T-helper 2 cell treated with Interferon-gamma antibody and Interleukin-4, amounts not matched to agents 5 μg/mL and 100 μg/mL, for 36 hours (primary cell): ENCODE measurements at places on chromosomes 13 and 19.

DNA sequence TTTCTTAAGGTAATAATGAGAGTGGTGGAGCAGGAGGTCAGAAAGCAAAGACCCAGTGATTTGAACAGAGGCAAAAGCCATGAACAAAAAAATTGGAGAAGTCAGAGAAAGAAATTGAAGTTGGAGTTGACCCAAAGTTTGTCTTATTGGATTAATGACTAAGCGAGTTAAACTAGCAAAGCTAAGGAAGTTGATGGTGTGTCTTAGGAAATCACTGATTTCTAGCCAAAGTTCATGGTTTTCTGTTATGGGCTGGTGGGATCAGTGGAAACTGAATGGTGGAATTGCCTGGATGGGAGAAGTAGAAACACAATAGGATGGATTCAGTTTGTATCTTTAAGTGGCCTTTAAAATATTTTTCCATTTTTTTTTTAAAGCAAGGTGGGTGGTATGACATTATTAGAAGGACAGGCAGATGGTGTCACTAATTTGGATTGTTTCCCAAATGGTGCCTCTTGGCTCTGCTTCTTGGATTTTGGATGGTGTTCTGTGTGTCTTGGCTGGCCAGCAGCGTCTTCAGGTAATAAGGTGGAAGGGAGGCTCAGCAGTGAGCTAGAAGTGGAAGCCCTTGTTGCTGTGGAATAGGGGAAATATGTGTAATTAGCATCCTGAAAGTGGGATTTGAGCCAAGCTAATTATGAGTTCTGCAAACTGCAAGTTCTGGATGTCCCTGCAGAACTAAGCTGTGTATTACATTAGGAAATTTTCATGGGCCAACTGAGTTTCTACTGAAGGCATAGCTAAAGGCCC, 302.9 kb downstream of the LMO7 start:
- H3K27ac ChIP-seq: no peak overlapping the region
- DNase-seq: no peak
- H3K27me3 ChIP-seq: no peaks in the 10 kb centered on the region
- H3K4me1 ChIP-seq: no peaks in the 10 kb centered on the region
- no peaks in the 10 kb centered on the region for H3K36me3 ChIP-seq
- no peak overlapping the region for H3K4me3 ChIP-seq

GRCh38 chr19:44540736-44541135, 11.3 kb upstream of the CEACAM20 start:
- H3K4me3 ChIP-seq: no peak overlapping the region
- H3K27ac ChIP-seq: no peak overlapping the region
- no peaks in the 10 kb centered on the region for H3K4me1 ChIP-seq
- no peaks in the 10 kb centered on the region for H3K36me3 ChIP-seq

DNA sequence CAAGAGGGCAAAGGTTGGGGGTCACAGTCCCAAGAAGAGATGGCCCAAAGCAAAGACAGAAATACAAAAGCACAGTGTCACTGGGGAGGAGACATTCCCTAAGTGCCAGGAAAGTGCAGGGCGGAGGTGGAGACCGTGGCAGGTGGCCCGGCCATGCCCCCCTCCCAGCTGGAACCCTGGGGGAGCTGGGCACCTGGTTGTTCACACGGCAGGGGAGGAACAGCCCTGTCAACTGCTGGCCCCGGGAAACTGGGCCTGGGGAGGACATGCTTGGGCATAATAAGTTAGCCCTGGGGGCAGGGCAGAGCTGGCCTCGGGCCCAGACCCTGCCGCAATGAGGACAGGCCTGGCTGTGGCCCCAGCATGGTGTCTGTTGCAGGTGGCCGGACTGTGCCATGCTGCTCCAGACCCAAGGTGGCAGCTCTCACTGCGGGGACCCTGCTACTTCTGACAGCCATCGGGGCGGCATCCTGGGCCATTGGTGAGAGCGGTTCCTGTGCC, 7.4 kb downstream of the HPN start:
- H3K4me1 ChIP-seq: peaks cover 7% of the 10 kb centered on the region
- DNase-seq: no peak
- no peak overlapping the region for H3K4me3 ChIP-seq

DNA sequence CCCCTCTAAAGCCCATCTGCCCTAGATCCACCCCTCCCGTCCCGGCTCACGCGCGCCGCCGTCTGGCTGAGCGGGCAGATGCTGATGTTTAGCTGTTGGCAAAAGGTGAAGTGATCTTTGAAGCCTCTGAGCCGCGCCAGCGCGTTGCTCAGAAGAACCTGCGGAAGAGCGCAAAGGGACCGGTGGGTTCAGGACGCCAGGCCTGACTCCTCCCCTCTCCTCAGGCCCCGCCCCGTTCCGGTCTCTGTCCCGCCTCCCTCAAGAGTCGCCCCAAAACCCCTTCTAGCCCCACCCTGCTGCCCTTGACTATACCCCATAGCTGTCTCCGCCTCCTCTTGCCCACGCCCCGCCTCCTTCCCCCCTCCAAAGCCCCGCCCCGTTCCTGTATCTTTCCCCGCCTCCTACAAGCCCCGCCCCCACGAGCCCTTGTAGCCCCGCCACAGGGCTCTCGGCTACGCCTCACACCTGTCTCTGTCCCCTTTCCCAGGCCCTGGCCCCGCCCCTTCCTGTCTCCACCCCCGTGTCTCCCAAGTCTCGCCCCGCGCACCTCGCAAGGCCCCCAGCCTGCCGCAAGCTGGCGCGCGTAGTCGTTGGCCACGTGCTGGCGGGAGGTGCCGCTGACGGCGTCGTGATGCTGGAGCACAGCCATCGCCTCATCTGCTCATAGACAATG, 9.5 kb downstream of the MAN2B1 start:
- H3K36me3 ChIP-seq: peaks cover 44% of the 10 kb centered on the region
- no peak for DNase-seq
- H3K27me3 ChIP-seq: no peaks in the 10 kb centered on the region
